Lung (tissue), 17 donors: ENCODE measurements at places on chromosomes 1 and 21.

GRCh38 chr1:6357243-6357936 lies 36.2 kb downstream of the ACOT7 start:
- peaks cover 4% of the 10 kb centered on the region for H3K4me1 ChIP-seq
- H3K27me3 ChIP-seq, result no peaks in the 10 kb centered on the region
- H3K27ac ChIP-seq, result peak overlapping the region; percentile 7
- no peak for DNase-seq
- H3K36me3 ChIP-seq, result no peaks in the 10 kb centered on the region

DNA sequence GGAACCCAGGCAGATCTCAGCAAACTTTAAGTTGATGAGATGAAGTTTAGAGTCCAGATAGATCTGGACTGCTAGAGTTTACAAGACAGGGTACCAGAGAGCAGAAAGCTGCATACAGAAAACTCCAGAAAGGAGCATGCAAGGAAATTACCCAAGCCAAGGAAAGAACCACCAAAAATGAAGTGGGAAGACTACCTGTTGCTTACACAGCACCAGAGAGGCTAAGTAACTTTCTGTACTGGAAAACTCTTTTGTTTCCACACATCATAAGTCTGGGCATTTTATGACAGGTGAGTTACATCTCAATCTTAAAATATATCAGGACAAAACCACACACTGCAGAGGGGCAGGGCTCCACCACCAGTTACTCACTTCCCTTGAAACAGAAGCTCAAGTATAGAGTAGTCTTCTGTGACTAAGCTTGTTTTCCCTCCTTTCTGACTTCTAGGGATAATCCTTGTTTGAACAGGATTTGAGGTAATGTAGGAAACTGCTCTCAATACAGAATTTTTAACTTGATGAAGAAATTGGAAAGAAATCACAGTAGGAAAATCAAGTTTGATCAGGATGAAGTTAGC lies 17.4 kb upstream of the GJA9 start:
- no peak for DNase-seq
- H3K36me3 ChIP-seq, result no peaks in the 10 kb centered on the region
- H3K27me3 ChIP-seq, result no peaks in the 10 kb centered on the region
- no peak overlapping the region for H3K27ac ChIP-seq
- no peak overlapping the region for H3K4me3 ChIP-seq

DNA sequence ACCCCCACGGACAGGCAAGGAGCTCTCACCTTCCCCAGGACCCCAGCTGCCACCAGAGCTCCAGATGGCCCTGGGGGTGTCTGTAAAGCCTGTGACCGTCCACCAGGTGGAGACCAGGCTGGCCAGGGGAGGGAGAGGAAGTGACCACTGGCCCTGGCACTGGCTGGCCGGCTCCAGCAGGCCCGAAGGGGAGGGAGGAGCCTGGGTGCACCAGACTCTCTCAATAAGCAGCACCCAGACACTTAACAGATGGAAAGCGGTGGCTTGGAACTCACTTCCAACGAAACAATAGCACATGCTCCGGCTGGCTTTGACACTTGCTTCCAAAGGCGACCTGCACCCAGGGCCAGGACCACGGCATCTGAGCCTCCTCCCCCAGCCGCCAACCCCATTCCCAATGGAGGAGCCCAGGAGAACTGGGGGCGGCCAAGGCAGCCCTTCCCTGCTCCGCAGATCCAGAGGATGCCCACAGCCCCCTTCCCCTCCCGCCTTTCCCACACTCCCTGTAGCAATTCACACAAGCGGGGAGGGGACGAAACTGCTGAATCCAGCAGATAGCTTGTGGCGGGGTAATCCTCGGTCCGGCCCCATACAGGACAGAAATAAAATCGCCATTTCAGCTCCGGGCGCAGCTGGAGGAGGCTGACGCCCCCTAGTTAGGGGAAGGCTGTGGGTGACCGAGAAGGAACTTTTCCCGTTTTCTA lies 742 bp upstream of the PDE9A start:
- no peak overlapping the region for H3K27ac ChIP-seq
- DNase-seq, result peak; percentile 77
- H3K4me3 ChIP-seq, result no peak overlapping the region
- H3K4me1 ChIP-seq, result no peaks in the 10 kb centered on the region
- no peaks in the 10 kb centered on the region for H3K27me3 ChIP-seq

GRCh38 chr1:16187748-16188401 lies 24.6 kb downstream of the ARHGEF19 start:
- peak; percentile 79 for DNase-seq
- H3K4me3 ChIP-seq, result no peak overlapping the region
- H3K36me3 ChIP-seq, result no peaks in the 10 kb centered on the region

DNA sequence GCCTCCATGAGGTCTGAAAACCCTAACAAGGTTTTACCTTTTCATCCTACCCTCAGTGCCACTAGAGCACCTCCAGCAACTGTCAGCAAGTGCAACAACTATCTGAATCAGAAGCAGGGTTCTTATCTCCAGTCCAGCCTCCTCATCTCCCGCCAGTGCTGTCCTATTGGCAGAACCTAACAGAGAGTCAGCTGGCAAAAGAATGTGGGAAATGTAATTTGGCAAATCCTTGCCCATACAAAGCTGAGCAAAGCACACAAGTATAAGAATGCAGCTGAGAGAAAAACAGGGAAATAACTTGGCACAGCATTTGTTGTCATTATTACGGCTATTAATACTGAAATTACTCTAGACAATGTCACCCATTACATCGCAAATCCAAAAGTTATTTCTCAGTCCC lies 124.2 kb downstream of the ATP6V1G3 start:
- H3K4me3 ChIP-seq, result no peak overlapping the region
- DNase-seq, result peak; percentile 47
- no peaks in the 10 kb centered on the region for H3K27me3 ChIP-seq
- no peaks in the 10 kb centered on the region for H3K4me1 ChIP-seq
- no peak overlapping the region for H3K27ac ChIP-seq
